Fibroblast of villous mesenchyme (primary cell): ENCODE measurements at places on chromosomes 6 and 20.

DNA sequence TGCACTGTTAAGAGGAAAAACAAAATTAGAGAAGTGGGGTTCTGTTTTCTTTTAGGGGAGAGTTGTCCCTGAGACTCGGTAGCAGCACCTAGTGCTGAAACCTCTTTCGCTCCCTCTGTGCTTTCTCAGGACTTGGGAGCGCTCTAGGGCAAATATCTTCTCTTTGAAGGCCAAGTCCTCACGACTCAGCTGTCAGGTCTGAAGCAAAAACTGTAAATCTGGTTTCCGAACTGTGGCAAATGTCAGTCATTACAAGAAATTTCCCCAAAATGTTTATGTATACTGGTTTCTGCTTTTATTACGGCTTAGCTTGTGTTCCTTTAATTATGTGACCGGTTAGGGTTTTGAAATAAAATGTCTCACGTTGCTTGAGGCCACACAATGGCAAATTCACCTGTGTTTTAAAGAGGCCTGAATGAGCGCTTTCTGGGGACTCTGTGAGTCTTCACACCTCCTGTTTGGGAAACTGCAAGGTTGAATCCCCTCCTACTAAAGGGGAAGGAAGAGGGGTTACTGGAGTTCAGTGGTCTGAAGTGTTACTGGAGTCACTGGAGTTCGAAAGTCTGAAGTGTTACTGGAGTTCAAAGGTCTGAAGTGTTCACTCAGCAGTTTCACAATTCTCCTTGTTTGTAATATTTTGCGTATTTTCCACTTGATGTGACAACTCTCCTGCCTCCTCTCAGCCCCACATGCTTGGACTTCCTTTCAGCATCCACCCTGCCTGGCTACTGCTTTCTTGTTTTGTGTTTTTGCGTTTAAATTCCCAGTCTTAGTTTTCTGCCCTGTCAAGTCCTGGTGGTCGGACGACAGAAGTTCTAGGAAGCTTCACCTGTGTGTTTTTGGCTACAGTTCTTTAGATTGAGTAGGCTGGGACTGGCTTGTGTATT, 1.6 kb downstream of the SMPDL3A start:
- DNase-seq = peak; percentile 77

GRCh38 chr6:151675746-151676459, 131.6 kb upstream of the ESR1 start:
- DNase-seq = no peak

- DNase-seq = no peak
These were observed 84.6 kb upstream of the DTNBP1 start for GRCh38 chr6:15747354-15747883.

- DNase-seq = peak; percentile 29
These were observed 52.3 kb downstream of the HBS1L start for GRCh38 chr6:135002229-135002844.

DNA sequence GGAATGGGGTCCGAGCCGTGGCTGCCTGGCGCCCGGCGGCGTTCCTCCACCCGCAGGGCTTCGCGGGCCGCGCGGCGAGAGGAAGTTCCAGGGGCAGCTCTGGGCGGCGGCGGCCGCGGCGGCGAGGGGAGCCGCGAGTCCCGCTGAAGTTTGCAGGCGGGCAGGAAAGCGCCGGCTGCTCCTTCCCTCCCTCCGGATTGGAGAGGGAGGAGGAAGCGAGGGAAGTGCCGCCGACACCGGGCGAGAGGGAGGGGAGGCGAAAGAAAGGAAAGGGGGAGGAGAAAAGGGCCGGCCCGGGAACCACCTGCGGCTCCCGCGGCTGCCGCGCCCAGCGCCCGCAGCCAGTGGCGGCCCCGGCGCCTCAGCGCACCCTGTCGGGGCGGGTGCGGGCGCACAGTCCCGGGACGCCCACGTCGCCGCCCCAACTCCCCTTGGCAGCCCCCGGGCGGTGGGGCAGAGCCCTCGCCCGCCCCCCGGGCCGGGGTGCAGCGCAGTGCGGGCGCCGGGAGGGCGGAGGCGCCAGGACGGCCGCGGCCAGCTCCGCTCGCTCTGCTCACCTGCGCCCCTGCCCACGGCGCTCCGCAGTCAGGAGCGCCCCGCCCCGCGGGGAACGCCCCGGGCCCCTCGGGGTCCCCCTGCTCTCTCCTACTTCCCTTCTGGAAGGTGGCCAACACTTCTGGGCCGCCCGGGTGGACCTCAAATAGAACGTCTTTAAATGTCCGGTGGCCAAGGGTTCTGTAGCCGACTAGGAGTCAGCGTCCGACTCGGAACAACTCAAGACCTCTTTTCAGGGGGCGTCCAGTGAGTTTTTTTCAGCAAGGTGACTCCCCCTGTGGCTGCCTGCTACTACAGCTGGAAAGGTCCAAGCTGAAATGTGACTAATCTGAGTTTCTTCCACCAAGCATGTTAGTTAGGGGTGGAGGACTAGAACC, 80.3 kb upstream of the CCDC28A start:
- peak; percentile 52 for DNase-seq

DNA sequence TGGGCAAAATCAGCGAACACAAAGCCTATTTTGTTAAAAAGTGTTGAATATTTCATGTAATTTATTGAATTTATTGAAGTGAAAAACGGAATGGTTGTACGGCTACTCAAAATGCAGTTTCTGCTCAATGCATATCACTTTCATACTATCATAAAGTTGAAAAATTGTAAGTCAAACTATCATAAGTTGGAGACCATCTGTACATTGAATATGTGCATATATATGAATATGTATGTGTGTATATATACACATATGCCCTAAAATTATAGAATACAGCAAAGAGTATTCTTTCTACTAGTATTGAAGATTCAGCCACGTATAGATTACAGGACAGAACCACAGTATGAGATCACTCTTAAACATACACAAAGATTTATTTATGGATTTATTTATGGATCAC, 499.0 kb upstream of the SULF2 start:
- DNase-seq = no peak
